ENCODE measurements at places on chromosomes 4 and X. TPM values are rescaled to one million over a fixed set of nuclear protein-coding genes. Genes with fewer than 3 reads are reported as not detected.

DNA sequence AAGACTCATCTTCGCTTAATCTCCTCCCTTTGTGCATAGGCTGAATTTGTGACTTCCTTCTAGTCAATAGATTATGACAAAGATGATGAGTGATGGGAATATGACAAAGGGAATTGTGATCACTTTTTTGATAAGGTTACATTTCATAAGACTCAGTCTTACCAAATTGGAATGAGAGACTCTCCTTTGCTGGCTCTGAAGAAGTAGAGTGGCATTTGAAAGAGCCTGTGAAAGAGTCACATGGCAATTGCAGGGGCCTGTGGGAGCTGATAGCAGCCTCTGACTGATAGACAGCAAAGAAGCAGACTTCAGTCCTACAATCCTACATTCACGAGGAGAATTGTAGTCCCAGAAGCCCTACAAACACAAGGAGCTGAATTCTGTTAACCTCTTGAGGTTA, 44.9 kb upstream of the ADAMTS3 start:
- no peak overlapping the region for H3K27ac ChIP-seq
- no peaks in the 10 kb centered on the region for H3K4me1 ChIP-seq
- no peaks in the 10 kb centered on the region for H3K27me3 ChIP-seq
- DNase-seq, result no peak

DNA sequence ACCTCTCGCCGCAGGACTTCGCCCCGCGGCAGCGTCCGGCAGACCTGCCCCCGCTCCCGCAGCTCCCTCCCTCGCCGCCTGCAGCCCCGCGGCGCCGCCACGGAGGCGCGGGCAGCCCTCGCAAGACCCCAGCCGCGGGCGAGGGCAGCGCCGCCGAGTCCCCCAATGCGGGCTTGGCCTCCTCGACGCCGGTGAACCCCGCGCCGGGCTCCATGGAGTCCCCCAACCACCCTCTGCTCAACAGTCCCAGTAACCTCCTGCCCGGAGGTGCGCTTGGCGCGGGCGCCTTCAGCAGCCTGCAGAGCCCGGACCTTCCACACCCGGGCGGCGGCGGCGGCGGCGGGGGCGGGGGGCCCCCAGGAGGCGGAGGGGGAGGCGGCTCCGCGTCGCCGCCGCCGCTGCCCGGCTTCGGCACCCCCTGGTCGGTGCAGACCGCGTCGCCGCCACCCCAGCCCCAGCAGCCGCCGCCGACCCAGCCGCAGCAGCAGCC, 1.2 kb downstream of the CPEB2 start:
- H3K4me3 ChIP-seq, result no peak overlapping the region
- no peak for DNase-seq
- H3K27me3 ChIP-seq, result no peaks in the 10 kb centered on the region
- peaks cover 28% of the 10 kb centered on the region for H3K4me1 ChIP-seq

DNA sequence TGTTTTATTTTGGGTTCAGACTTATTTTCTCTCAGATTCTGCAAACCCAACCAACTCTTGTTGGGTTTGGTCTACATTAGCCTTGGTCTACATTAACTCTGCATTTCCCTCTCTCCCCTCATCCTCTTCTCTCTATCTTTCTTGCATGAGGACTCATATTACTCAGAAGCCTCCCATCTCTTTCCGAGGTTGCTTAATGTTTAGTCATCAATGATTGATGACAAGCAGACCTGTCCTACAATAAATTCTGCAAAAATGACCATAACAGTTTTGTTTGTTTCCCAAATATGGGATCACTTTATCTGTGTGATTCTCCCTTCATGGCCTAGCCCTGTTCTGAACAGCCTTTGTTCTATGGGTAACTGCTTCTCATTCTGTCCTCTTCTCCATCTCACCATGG, 75.2 kb downstream of the GABRB1 start:
- H3K4me3 ChIP-seq, result no peak overlapping the region
- H3K4me1 ChIP-seq, result no peaks in the 10 kb centered on the region
- no peak overlapping the region for H3K27ac ChIP-seq
- H3K36me3 ChIP-seq, result no peaks in the 10 kb centered on the region

- H3K4me1 ChIP-seq, result no peaks in the 10 kb centered on the region
- H3K27me3 ChIP-seq, result no peaks in the 10 kb centered on the region
- H3K27ac ChIP-seq, result no peak overlapping the region
- no peak for DNase-seq
- no peak overlapping the region for H3K4me3 ChIP-seq
- H3K36me3 ChIP-seq, result no peaks in the 10 kb centered on the region
Observed at GRCh38 chr4:155062948-155063347, 145.5 kb upstream of the NPY2R start.

GRCh38 chrX:134148172-134148692, 88.8 kb upstream of the CCDC160 start:
- no peaks in the 10 kb centered on the region for H3K27me3 ChIP-seq
- no peaks in the 10 kb centered on the region for H3K36me3 ChIP-seq
- H3K4me3 ChIP-seq, result no peak overlapping the region
- no peak overlapping the region for H3K27ac ChIP-seq
- no peak for DNase-seq
- no peaks in the 10 kb centered on the region for H3K4me1 ChIP-seq

DNA sequence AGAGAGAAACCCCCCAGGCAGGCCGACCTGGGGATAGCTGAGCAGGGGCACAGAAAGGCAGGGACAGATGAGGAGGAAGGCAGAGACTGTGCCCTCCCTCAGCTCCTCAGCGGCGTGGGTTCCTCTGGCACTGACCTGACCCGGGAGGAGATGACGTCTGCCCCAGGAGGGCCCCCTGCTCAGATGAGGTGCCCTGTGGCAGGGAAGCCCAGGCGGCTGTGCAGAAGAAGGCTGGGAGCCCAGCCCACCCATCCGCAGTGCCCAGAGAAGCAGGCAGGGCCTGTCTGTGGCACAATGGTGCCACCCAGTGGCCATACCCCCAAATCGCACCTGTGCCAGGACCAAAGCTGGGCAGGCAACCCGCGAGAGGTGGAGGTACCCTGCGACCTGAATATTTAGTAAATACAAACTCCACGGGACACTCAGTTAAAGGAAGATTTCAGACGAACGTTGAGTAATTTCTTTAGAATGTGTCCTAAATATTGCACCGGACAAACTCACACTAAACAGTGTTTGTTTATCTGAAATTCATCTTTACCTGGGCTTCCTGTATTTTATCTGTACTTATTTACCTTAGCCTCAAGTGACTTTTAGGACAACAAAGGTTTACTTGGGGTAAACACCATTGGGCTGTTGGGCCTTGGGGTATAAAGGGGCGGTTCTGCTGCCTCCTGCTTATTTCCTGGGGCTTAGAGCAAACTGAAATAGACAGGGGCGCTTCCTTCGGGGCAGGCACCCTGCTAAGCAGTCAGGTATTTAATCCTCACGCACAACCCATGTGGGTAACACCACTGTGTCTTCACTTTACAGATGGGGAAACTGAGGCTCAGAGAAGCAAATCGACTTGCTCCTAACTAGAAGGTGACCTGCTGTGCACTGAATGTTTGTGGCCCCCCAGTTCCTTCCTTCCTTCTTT, 46.5 kb upstream of the HMX1 start:
- DNase-seq, result peak; percentile 36
- H3K36me3 ChIP-seq, result no peaks in the 10 kb centered on the region
- no peak overlapping the region for H3K4me3 ChIP-seq
- H3K27me3 ChIP-seq, result no peaks in the 10 kb centered on the region

- H3K4me3 ChIP-seq, result no peak overlapping the region
- H3K36me3 ChIP-seq, result no peaks in the 10 kb centered on the region
- peaks cover 3% of the 10 kb centered on the region for H3K4me1 ChIP-seq
- DNase-seq, result no peak
Observed at GRCh38 chr4:177485528-177485927, 43.3 kb upstream of the AGA start.

DNA sequence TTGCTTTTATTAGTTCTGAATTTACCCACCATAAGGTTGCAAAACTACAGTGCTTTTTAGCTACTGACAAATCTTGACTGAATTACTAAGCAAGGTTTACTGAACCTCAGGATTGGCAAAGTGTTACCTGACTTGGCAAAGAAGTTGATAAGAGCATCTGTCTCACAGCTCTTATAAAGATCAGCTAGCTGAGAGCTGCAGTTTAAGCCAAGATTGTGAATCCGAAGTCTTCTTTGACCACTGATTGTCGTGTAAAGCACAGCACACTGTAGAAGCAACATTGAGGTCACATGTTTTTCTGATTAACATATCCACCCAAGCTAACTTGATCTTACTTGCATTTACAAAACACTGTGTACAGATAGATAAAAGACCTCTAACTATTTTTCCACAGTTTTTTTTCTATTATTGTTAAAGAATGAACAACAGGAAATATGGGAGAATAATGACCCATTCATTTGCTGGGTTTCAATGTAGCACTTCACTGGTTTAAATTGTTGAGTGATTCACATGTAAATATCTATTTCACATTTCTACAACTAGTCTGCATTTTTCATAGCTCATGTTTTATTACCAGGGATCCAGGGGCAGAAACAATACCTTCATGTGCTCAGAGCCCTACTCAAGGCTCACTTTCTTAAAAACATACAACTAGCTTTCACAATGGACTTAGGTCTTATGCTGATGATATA, 54.0 kb downstream of the METTL14 start:
- no peak overlapping the region for H3K4me3 ChIP-seq
- DNase-seq, result no peak
- no peaks in the 10 kb centered on the region for H3K27me3 ChIP-seq
- H3K27ac ChIP-seq, result no peak overlapping the region
- H3K4me1 ChIP-seq, result no peaks in the 10 kb centered on the region

GRCh38 chrX:44967221-44967620, 94.2 kb downstream of the KDM6A start:
- no peak for DNase-seq
- H3K4me1 ChIP-seq, result peaks cover 35% of the 10 kb centered on the region
- peaks cover 2% of the 10 kb centered on the region for H3K36me3 ChIP-seq
- no peaks in the 10 kb centered on the region for H3K27me3 ChIP-seq
- H3K4me3 ChIP-seq, result no peak overlapping the region

GRCh38 chrX:120402369-120402768, 40.5 kb downstream of the ATP1B4 start:
- DNase-seq, result no peak
- no peaks in the 10 kb centered on the region for H3K4me1 ChIP-seq
- H3K27ac ChIP-seq, result no peak overlapping the region
- H3K27me3 ChIP-seq, result no peaks in the 10 kb centered on the region
- H3K4me3 ChIP-seq, result no peak overlapping the region
- no peaks in the 10 kb centered on the region for H3K36me3 ChIP-seq

DNA sequence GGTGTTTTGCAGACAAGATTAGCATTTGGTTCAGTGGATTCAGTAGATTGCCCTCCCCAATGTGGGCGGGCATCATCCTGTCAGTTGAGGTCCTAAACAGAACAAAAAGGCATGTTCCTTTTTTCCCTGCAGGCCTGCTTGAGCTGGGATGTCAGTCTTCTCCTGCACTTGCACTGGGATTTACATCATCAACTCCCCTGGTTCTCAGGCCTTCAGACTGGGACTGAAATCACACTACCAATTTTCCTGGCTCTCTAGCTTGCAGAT, 278.9 kb upstream of the FTHL17 start:
- no peak for DNase-seq
- no peaks in the 10 kb centered on the region for H3K36me3 ChIP-seq
- H3K4me1 ChIP-seq, result no peaks in the 10 kb centered on the region
- H3K27ac ChIP-seq, result no peak overlapping the region

DNA sequence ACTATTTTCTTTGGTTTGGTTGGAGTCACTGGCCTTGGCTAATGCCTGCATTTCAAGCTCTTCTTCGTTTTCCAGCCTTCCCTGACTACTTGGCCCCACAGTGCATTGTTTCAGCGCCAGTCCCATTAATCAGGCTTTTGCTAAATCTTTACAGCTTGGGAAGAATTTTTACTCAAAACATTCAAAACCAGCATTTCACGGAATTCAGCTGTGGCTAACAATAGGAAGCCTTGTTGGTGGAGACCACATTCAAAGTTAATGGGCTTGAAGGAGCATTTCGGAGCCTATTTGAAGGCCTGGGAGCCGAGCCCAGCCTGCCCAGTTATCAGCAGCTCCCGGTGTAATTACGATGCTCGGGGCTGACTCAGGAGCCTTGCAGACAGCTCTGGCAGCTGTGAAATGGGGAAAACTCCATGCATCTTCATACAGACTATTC, 30.8 kb upstream of the VCX2 start:
- DNase-seq, result no peak
- no peaks in the 10 kb centered on the region for H3K4me1 ChIP-seq
- H3K27ac ChIP-seq, result no peak overlapping the region

- H3K4me1 ChIP-seq, result no peaks in the 10 kb centered on the region
- DNase-seq, result no peak
- H3K27me3 ChIP-seq, result no peaks in the 10 kb centered on the region
Observed at GRCh38 chr4:137602436-137602835, 70.1 kb upstream of the PCDH18 start.

- no peak overlapping the region for H3K27ac ChIP-seq
- H3K4me1 ChIP-seq, result no peaks in the 10 kb centered on the region
- peaks cover 16% of the 10 kb centered on the region for H3K36me3 ChIP-seq
- DNase-seq, result no peak
- no peak overlapping the region for H3K4me3 ChIP-seq
- H3K27me3 ChIP-seq, result no peaks in the 10 kb centered on the region
Observed at GRCh38 chr4:2343476-2343875, 75.0 kb downstream of the ZFYVE28 start.

DNA sequence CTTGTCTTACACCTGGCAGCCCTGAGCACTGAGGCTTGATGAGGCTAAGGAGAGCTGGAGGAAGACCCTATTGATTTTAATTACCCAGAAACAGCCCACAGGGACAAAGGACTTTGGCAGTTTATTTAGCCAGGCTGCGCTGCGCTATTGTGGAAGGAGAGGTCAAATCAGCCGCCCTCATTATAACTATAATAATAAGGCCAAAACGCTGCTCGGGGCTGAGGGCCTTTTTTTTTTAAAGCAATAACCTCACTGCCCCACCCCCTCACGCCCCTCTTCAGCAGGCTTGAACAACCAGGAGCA, 60.6 kb upstream of the NKX1-1 start:
- no peak for DNase-seq
- no peak overlapping the region for H3K4me3 ChIP-seq
- no peaks in the 10 kb centered on the region for H3K4me1 ChIP-seq
- no peaks in the 10 kb centered on the region for H3K27me3 ChIP-seq
- H3K36me3 ChIP-seq, result no peaks in the 10 kb centered on the region
- no peak overlapping the region for H3K27ac ChIP-seq

GRCh38 chr4:184320631-184321030, 103.0 kb upstream of the ENPP6 start:
- no peaks in the 10 kb centered on the region for H3K36me3 ChIP-seq
- H3K4me1 ChIP-seq, result peaks cover 3% of the 10 kb centered on the region
- H3K27me3 ChIP-seq, result no peaks in the 10 kb centered on the region
- no peak overlapping the region for H3K4me3 ChIP-seq
- DNase-seq, result no peak
- no peak overlapping the region for H3K27ac ChIP-seq

- H3K4me3 ChIP-seq, result no peak overlapping the region
- H3K4me1 ChIP-seq, result no peaks in the 10 kb centered on the region
- no peaks in the 10 kb centered on the region for H3K36me3 ChIP-seq
- H3K27me3 ChIP-seq, result no peaks in the 10 kb centered on the region
- no peak overlapping the region for H3K27ac ChIP-seq
Observed at GRCh38 chrX:152912106-152912505, 14.2 kb downstream of the ZNF185 start.

The TMPRSS11A gene
- not detected for total RNA-seq

The ZAR1 gene
- total RNA-seq, result not detected

The RRH gene
- total RNA-seq, result 0.27 TPM

The CSAG1 gene
- not detected for total RNA-seq

The XIAP gene
- 35.5 TPM for total RNA-seq

The C4orf51 gene
- total RNA-seq, result not detected
